Smooth muscle cell of the coronary artery (primary cell): ENCODE measurements at places on chromosomes 2 and 18. TPM values are rescaled to one million over a fixed set of nuclear protein-coding genes. Genes with fewer than 3 reads are reported as not detected.

Gene LONRF2
- 0.23 TPM in 1 of 2 replicates, not detected in the other for total RNA-seq

Gene MPHOSPH10
- total RNA-seq, result 9.5 and 23.0 TPM in 2 replicates

Gene RIOK3
- 44.0 and 50.6 TPM in 2 replicates for total RNA-seq

Gene ADAM23
- total RNA-seq, result 1.3 and 2.4 TPM in 2 replicates

Gene NEUROD1
- total RNA-seq, result not detected in 2 replicates

Gene PLEK
- 0.08 TPM in 1 of 2 replicates, not detected in the other for total RNA-seq

Gene PLEKHH2
- total RNA-seq, result 0.60 and 2.1 TPM in 2 replicates

Gene RGPD3
- under 0.01 and 0.15 TPM in 2 replicates for total RNA-seq

Gene GKN1
- total RNA-seq, result not detected in 2 replicates

Gene BCL2
- total RNA-seq, result 0.60 and 7.3 TPM in 2 replicates

Gene C2orf72
- total RNA-seq, result under 0.01 and 0.23 TPM in 2 replicates

Gene TOGARAM2
- total RNA-seq, result 0.23 TPM in 1 of 2 replicates, not detected in the other

Gene FAM117B
- total RNA-seq, result 1.4 and 1.6 TPM in 2 replicates

Gene OTX1
- total RNA-seq, result 0.12 and 0.23 TPM in 2 replicates

Gene FAM237A
- not detected in 2 replicates for total RNA-seq

Gene SLC9A4
- not detected in 2 replicates for total RNA-seq

Gene ABHD1
- 0.08 TPM in 1 of 2 replicates, not detected in the other for total RNA-seq

Gene CRACDL
- 1.2 TPM in 1 of 2 replicates, not detected in the other for total RNA-seq

Gene ARHGEF4
- 0.90 and 12.2 TPM in 2 replicates for total RNA-seq

Gene OSR1
- total RNA-seq, result 15.3 and 56.5 TPM in 2 replicates

Gene THSD7B
- under 0.01 TPM in 1 of 2 replicates, not detected in the other for total RNA-seq

Gene TMEFF2
- 0.12 and 0.60 TPM in 2 replicates for total RNA-seq
